ENCODE measurements at places on chromosomes 1 and 21. TPM values are rescaled to one million over a fixed set of nuclear protein-coding genes. Genes with fewer than 3 reads are reported as not detected.

Gene PALMD
- total RNA-seq, result 0.37 TPM

Gene IBA57
- total RNA-seq, result 3.7 TPM

Gene HSD3B1
- not detected for total RNA-seq

Gene PLEKHG5
- total RNA-seq, result 0.37 TPM

Gene PTGS2
- 7.6 TPM for total RNA-seq
